Testis (tissue), 5 donors: ENCODE measurements at places on chromosomes 2 and 18. TPM values are rescaled to one million over a fixed set of nuclear protein-coding genes. Genes with fewer than 3 reads are reported as not detected.

Gene STARD6
- 42.6 TPM for polyA plus RNA-seq

GRCh38 chr2:46716927-46717326 is 198.7 kb downstream of the MCFD2 start:
- no peak for DNase-seq

GRCh38 chr2:168821992-168822391 is 19.6 kb downstream of the NOSTRIN start:
- DNase-seq, result no peak

Gene ROCK1
- 9.6 TPM for polyA plus RNA-seq

Gene SFT2D3
- 7.4 TPM for polyA plus RNA-seq

DNA sequence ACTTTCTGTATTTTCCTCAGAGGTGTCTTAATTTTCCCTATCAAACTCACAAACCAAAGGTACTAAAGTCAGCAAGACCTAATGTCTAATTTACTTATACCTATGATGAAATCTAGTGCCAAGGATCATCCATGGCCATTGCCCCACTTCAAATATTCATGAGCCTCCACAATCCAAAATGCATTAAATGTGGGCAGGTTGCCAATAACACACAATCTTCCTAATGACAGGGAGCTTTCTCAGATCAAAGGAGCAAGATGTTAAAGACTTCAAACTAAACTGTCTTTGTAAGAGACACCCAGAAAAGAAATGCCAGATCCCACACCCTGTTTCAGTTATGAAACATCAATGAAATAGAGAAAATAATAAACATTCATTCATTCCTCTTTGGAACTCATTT is 143.2 kb downstream of the TMEFF2 start:
- DNase-seq, result no peak

Gene IER3IP1
- polyA plus RNA-seq, result 15.9 TPM

GRCh38 chr2:174752403-174753037 is 11.8 kb downstream of the CHRNA1 start:
- DNase-seq, result no peak

Gene RGPD4
- 2.7 TPM for polyA plus RNA-seq

Gene CSRNP3
- polyA plus RNA-seq, result 3.0 TPM

DNA sequence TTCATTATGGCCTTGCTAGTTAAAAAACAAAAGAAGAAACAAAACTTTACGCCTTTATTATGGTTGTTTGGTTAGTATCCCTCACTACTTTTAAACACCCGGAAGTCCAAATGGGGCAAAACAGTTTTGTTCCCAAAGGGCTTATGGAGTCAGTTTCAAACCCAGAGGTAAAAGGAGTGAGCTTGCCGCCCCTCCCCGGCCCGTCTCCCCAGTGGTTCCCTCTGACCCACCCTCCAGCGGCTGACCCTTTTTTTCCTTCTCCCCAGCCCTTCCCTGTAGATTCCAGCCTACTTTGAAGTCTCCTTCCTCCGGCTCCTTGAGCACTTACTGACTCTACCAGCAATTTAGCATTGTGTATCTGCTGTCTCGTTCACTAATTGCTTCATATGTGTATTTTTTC is 209.2 kb downstream of the ICOS start:
- no peak for DNase-seq

DNA sequence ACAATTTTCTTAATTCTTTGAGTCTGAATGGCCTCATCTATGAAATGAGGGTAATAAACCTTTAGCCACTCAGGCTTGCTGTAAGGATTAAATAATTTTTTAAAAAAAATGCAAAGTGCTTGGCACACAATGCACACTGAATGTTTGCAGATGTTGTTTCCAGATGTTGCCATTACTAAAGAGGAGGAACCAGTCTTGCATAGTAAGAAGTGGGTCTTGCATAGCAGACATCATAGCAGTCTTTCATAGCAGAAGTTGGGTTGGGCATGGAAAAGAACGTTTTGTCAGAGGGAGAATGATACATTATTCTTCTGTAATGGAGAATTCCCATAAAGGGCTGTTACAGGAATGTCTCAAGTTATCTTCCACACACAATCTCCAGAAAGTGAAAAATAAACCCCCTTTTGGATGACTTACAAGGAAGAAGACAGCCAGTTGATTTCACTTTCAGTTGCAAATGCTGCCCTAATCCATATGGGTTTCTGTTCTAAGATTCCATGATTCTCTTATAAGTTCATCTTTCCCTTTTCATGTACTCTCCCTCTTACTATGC is 327.7 kb downstream of the SUCLG1 start:
- DNase-seq, result no peak

DNA sequence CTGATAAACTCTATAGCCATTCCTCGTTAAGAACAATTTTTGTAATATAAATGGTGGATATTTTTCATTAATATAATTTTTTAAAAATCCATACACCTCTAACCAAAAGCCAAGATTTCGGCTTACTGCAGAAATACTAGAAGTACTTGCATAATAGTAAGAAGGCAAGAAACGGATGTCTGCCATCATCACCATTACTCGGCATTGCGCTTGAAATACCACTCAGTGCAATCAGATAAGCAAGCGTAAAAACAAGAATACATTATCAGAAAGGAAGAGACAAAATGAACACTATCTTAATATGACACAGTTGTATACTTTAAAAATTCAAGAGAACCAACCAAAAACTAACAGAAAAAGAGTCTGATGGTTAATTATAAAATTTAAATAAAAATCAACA is 15.2 kb upstream of the BOLA3 start:
- no peak for DNase-seq

Gene CFAP65
- polyA plus RNA-seq, result 42.9 TPM

Gene ABCG8
- polyA plus RNA-seq, result not detected
